ENCODE measurements at places on chromosomes 3 and 15.

GRCh38 chr3:43221076-43221475 lies 65.3 kb upstream of the SNRK start:
- no peak for DNase-seq

DNA sequence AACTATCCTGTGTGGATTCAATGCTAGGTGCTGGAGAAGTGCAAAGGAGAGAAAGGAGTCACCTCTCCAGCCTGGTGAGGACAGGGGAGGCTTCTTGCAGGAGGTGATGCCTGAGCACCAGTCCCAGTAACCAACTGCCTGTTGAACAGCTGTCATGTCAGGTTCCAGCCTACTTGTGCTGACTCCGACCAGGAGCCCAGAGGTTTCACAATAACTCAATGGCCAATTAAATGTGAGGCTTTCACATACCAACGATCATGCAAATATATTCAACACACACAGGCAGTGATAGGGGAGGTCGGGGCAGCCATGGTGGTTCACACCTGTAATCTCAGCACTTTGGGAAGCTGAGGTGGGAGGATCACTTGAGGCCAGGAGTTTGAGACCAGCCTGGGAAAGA lies 7.7 kb downstream of the SORD start:
- no peak for DNase-seq

- no peak for DNase-seq
These were observed 157.3 kb upstream of the BHLHE40 start for GRCh38 chr3:4821975-4822374.

DNA sequence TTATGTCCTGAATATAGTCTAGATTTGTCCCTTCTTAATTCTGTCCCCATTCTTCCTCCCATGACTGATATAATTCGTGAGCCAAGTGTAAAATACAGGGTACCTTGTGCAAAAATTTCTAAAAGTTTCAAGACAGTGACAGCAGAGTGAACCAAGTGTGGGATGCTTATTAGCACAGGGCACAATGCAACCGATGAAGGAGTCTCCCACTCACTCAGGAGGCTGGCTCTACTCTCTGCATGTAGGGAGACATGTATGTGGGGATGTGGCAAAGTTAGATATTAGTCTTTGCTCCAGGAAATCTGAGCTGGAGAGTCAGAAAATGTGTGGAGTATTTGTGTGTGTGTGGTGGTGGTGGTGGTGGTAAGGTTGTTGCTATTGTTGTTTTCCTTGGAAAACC lies 305.9 kb downstream of the CHL1 start:
- no peak for DNase-seq

DNA sequence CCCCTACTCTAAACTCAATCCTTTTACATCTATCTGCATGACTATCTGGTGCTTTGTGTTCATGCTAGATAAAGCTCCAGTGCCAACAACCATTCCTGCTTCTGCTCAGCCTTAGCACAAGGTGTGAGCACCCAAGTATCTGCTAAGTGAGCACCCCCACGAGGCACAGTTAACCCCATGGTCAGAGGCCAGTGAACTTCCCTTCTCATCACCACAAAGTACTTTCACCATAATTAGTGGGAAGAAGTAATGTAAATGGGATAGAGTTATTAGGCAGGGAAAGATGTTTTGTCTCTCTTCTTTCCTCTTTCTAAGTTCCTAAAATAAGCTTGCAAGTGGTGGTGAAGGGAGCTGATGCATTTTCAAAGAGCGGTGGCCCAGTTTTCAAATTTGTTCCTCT lies 96.4 kb downstream of the ANO10 start:
- no peak for DNase-seq

GRCh38 chr3:17983106-17983505 lies 240.7 kb upstream of the TBC1D5 start:
- DNase-seq, result no peak

GRCh38 chr3:184428561-184429175 lies 48.8 kb downstream of the CHRD start:
- peak; percentile 21 for DNase-seq

- DNase-seq, result no peak
These were observed 379.0 kb downstream of the TIGIT start for GRCh38 chr3:114672692-114673447.

DNA sequence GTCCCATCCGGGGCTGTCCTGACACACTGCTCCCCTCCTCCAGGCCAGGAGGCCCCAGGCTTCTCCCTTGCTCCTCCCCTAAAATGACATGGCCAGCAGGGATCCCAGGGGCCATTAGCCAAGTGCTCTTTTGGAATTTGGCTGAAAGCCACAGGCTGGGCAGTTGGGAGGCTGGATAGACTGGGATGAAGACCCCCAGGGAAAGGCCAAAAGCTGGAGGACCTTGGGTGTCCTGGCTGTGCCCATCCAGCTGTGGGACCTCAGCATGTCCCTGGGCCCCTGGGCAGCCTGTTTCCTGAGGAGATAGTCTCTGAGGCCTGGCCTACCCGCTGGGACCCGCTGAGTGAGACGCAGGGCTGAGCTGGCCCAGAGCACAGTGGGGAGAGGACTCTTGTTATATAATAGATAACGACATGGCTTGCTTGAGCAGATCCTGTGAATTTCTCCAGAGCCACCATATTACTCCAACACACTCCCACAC lies 5.7 kb upstream of the PDE8A start:
- no peak for DNase-seq

DNA sequence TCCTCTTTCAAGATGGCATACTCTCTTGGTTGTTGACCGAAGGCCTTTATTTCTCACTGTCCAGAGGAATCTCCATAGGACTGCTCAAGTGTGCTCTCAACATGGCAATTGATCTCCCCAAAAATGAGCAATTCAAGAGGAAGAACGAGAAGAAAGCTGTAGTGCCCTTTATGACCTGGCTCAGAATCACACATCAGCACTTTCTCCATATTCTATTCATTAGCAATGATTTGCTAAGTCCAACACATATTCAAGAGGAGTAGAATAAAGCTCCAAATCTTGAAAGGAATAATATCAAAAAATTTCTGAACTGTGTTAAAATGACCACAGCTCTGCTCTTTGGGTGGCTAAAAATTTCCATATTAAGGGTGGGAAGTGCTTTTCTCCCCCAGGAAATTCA lies 151.6 kb upstream of the SYNPR start:
- DNase-seq, result no peak

DNA sequence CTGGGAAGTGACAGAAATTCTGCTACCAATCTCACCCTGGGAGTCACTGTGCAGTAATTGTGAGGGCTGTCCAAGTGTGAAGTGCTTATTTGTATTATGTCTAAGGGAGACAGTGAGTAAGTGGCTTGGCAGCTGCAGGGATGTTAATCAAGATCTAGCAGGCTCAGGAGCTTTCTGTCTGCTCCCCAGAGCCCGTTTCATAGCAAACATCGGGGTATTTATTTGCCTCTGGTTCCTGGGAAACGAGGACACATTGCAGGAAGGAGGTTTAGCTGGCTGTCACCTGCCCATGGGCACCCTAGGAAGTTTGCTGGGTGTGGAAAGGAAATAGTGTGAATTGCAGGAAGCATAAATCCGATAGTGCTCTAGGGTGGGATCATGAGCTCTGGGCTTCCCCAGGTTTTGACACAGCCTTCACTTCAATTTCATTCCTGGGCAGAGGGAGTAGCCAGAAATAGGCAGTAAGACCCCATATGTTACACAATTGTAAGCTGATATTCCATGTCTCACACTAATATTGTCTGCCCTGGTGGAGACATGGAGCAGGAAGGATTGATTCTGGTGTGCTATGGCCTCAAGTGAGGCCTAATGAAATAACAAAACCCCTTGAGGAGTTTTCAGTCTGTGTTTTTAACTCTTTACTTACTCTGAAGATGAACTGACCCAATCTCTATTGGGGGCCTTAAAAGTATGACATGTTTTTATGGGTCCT lies 74.1 kb upstream of the MITF start:
- DNase-seq, result no peak

GRCh38 chr3:171874251-171874681 lies 31.1 kb downstream of the TMEM212 start:
- DNase-seq, result peak; percentile 99

DNA sequence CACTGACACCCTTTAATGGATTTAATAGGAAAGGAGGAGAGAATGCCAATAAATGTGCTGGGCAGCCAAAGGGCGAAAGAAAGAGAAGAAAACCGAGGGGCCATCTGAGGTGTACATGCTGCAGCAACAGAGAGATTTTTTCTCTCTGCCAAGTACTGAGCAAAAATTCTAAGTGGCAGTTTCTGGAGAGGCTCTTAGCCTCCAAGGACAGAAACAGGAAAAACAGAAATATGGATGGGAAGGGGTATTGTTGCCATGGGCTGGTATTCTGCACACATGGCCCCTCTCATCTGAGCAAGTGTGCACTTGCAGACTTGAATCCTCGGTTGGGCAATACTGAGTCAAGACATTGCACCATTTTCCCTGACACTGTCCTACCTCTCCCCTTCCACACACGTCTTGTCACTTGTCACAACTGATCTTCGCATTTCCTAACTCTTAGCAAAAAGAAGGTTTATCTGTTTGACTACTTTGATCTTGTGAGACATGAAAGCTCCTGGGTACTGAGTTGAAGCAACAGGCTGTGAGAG lies 73.9 kb downstream of the PRICKLE2 start:
- DNase-seq, result no peak

GRCh38 chr15:94829887-94830884 lies 598.8 kb downstream of the MCTP2 start:
- no peak for DNase-seq

- no peak for DNase-seq
These were observed 48.6 kb upstream of the TGFBR2 start for GRCh38 chr3:30557746-30558303.

- DNase-seq, result no peak
These were observed 77.4 kb downstream of the STAC start for GRCh38 chr3:36457667-36458066.

DNA sequence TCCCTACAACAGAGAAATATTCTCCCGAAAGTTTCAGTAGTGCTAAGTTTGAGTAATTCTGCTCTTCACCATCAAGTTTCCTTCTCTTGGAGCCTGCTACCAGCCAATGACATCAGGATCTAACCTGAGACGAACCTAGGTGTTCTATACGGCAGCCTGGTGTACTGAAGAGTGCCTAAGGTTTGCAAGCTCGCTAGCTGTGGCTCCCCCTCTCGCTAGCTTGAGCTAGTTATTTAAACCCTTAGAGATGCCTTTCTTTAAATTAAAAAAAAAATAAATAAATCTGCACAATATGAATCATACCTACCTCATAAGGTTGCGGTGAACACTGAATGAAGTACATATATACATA lies 1.4 kb upstream of the COL8A1 start:
- DNase-seq, result no peak

- DNase-seq, result no peak
These were observed 238.7 kb downstream of the ISL2 start for GRCh38 chr15:76575274-76575673.

DNA sequence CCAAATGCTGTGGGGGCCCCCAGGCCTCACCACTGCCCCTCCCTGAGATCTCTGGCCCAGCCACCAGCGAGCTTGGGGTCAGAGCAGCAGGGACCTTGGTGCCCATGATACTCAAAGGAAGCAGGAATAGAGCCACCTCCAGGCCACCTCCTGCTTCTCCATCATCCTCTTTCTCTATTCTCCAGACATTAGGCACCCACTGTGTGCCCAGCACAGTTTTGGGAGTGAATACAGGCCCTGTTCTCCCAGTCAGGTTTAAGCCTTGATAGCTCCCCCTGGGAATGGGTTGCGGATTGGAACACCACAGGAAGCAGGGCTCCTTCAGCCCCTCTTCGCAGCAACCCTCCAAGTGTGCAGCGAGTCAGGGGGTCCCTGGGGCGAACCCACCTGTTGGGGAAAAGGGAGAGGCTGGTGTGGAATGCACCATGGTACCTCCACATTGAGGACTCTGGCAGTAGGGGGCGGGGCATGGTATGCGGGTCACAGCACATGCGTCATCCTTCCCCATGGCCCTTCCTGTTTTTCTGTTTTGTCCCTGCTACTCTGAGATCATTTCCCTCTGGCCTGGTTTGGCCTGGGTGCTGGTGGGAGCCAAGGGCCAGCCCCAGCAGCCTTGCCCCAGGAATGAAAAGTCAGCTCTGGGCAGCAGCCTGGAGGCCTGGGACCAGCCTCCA lies 14.2 kb upstream of the SEMA3B start:
- DNase-seq, result no peak

GRCh38 chr3:53166781-53167291 lies 5.8 kb downstream of the PRKCD start:
- peak; percentile 12 for DNase-seq

- no peak for DNase-seq
These were observed 446.0 kb upstream of the EPHA3 start for GRCh38 chr3:88661433-88661824.

GRCh38 chr3:134625885-134626741 lies 24.7 kb downstream of the KY start:
- DNase-seq, result no peak

GRCh38 chr3:44323341-44323955 lies 15.1 kb upstream of the TCAIM start:
- peak; percentile 55 for DNase-seq

GRCh38 chr3:141380987-141381386 lies 12.7 kb downstream of the ZBTB38 start:
- no peak for DNase-seq

DNA sequence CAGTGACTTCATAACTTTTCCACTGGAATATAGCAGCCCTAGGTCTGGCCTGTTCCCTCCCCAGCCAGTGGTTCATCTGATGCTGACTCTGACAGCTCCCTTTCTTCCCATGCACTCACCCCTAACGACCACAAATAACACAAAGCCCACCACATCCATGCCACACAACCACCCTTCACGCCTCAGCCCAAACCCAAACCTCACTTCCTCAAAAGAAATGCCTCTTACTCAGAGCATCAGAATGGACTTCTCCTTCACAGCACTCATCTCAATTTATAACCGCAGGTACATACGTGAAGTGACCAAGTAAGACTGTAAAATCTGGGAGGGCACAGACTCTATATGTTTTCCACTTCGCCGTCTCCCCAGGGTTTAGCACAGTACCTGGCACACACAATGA lies 1.1 kb downstream of the RBSN start:
- DNase-seq, result peak; percentile 13

DNA sequence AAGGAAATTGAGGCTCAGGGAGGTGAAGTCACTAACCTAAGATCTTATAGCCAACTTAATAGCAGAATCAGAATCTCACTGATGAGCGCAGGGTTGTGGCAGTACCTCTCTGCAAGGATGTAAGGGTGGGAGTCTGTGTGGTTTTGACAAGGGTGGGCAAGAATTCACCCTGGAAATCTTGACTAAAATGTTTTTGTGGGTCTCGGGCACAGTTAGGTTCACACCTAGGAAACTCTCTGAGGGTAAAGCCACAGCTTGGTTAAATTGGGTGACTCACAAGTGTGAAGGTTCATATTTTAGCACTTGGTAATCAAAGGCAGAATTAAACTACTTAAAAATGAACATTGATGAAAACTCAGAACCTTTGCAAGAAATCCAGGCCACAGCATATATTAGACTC lies 178.2 kb upstream of the EOMES start:
- no peak for DNase-seq

DNA sequence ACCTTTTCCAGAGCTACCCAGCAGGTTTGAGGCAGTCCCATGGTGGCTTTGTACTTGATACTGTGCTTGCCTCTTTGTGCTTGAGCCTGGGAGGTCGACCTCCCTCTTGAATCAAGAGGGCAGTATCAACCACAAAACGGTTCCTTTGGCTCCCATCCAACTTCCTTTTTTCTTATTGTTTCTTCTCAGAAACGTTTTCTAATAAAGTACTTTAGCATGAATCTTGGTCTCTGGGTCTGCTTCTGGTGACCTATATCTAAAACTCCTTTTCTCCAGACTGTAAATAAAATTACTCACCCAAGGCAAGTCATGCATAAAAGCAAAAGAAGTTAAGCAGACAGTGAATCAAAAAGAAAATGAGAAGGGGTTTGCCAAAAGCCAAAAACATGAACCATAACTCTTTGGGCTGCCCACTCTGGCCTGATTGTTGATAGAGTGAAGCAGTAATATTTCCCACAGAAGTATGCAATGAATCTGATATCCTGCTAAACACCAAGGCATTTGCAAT lies 112.2 kb upstream of the SLC4A7 start:
- DNase-seq, result peak; percentile 82

GRCh38 chr3:43260412-43260811 lies 25.9 kb upstream of the SNRK start:
- no peak for DNase-seq

Data from fibroblast of skin of right quadriceps (primary cell).